ENCODE measurements at places on chromosomes 6 and 20.

- no peak for DNase-seq
These were observed 90.0 kb upstream of the SAMD5 start for GRCh38 chr6:147418523-147418922.

DNA sequence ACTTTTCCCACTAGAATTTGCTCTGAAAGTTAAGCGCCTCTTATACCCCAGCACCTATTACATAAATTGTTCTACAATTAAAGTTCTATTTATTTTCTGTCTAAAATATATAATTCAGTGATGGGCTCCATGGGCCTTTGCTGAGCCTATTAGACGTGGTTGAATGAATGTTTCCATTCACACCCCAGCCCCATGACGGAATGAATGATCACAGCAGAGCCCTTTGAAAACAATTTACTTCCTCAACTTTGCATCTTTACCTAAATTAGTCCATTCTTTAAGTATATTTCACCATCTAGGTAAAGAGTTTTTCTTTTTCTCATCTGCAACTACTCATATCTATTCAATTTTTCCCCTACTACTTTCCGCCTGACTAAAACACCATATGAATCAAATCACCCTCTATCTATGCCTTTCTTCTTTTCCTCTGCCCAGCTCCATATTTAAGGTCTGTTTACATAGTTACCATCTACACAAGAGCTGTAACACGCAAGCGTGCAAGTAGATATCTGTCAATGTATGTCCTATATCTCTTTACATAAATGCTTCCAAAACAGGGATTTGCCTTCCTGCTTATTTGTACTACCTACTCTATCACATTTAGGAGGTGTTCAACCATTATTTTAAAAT, 69.7 kb downstream of the ECT2L start:
- DNase-seq: no peak

DNA sequence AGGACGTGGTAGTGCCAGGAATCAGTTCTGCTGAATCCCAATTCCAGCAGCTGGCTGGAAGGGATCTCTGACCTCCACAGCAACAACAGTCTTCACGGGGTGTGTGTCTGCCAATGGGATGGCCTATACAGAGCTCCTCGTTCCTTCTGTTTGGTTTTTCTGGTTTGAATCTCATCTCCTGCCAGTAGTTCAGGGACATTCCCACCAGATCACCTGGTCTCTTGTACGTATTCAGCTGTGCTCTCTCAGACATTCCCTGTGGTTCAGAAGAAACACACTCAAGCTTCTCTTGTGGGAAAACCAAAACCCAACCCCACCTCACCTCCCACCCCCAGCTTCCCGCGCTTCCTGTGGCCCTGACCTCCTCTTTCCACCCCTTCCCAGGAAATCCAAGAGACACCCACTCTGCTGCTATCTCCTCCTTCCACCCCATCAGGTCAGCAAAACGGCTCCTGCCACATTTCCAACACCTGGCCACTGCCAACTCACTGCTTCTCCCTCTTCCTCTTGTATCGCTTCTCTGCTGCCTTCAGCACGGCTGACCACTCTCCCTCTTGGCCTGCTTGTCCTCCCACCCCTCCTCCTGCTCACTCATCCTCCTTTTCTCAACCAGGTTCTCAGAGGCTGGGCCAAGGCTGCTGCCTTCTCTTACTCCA, 63.3 kb upstream of the PTGIS start:
- no peak for DNase-seq

- DNase-seq: no peak
These were observed 173.0 kb downstream of the AIG1 start for GRCh38 chr6:143233554-143234285.

DNA sequence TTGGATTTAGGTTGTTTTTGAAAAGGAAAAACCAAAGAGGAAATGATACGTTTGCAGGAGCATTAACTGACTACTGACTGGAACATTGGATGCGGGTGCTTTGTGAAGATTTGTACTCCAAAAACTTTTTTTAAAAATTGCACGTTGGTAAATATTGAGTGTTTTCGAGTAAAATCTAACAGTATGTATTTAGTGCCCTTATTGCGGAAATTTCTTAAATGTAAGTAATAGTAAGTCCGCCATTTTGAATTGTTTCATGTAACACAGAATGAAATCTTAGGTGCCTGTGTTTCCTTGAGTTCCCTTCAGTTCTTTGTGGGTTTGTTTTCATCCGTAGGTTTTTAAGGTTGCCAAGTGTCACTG, 15.2 kb upstream of the LIN28B start:
- DNase-seq: no peak

DNA sequence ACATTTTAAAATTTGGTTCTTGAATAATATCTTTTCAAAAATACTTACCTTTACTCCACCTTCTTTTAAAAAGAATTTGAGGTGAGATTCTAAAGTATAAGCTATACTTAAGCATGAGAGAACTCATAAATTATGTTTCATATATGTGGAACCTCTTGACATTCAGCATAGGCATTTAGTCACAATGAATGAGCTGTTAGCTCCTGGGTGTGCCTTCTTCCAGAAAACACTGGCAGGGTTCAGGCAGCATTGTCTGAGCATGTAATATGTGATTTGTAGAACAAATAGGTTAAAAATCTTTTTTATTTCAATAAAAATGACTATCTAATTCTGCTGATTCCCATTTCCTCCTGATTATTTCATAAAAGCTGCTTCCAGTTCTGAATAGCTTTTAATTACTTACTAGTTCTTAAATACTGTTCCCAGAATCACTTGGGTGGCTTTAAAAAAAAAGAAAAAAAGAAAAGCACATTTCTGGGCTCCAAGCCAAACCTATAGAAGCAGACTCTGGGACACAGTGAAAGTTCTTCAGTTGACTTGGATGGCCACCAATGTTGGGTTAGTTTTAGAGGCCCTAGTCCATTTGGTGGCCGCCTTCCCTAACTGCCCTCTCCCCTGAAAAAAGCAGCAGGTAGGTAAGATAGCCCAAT, 20.2 kb downstream of the RNF8 start:
- no peak for DNase-seq

Data from upper lobe of right lung (tissue), 1 donor.